ENCODE measurements at places on chromosomes 2 and 18.

DNA sequence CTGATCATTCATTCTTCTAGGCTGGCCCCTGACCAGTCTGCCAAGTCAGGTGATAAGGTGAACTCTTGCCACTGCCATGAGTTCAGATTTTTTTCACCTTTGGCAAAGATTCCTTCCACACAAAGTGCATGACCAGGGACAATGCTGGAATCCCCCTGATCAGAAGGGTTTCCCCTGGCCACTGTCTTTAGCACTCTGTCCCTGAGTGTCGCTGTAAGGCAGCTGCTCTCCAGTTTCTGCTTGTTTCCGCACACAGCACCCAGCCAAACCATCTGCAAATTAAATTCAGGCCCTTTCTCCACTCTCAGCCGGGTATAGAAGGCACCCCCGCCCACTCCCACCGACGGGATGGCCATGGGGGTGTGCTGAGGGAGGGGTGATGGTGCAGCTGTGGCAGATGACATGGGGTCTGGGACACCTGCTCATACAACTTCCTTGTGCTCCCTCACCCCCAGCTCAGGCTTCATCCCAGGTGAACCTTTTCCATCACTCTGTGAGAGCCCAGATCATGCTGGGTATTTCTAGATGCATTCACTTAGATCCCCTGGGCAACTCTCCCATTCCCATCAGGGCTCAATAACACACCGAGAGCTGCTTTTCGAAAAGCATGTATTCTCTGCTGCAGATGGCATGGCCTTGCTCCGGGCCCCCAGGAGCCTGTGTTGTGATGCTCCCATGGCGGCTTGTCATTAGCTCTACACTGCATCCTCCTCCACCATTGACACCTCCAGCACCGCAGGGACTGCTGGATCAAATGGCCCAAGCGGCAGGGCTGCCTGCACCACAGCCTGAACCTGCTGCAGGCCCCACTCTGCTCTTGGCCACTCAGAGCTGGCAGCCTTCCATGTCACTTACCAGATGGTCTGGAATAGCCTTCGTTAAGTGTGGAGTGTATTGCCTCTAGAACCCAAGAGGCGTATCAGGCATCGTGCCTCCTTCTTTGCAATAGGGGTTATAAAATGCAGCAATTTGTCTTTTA, 52.3 kb upstream of the ROCK2 start:
- no peak for DNase-seq

DNA sequence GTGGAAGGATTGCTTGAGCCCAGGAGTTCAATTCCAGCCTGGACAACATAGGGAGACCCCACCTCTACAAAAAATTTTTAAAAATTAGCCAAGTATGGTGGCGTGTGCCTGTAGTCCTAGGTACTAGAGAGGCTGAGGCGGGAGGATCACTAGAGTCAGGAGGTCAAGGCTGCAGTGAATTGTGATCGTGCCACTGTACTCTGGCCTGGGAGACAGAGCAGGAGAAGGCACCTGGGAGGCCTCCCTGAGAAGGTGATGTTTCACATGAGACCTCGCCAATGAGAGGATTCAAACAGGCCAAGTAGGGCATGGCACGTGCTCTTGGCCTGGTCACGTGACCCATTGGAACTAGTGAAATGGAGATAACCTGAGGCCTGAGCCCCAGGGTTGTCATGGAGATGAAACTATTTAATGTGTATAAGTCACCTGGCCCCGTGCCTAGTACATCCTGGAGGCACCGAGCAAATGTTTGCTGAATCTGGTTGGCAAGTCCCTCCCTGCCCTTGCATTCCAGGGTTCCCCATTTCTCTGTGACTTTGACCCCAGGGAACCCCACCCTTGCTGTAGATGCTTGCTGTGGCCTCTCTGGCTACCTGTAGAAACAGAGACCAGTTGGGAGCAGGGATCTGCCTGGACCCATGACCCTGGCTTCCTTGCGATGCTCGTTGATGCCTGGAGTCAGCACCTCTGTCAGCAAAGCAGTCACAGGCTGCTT, 26.1 kb upstream of the ROCK2 start:
- DNase-seq = no peak

- no peak for DNase-seq
Observed at GRCh38 chr2:176729706-176730569, 460.7 kb downstream of the MTX2 start.

DNA sequence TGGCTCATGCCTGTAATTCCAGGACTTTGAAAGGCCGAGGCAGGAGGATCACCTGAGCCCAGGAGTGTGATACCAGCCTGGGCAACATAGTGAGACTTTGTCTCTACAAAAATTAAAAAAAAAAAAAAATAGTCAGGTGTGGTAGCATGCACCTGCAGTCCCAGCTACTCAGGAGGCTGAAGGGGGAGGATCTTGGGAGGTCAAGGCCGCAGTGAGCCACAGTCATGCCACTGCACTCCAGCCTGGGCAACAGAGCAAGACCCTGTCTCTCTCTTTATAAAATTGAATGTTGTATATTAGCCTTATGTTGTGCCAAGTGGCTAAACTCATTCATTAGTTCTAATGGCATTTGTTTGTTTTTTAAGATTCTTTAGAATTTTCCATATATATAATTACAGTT, 207.7 kb upstream of the COPS8 start:
- DNase-seq = no peak

DNA sequence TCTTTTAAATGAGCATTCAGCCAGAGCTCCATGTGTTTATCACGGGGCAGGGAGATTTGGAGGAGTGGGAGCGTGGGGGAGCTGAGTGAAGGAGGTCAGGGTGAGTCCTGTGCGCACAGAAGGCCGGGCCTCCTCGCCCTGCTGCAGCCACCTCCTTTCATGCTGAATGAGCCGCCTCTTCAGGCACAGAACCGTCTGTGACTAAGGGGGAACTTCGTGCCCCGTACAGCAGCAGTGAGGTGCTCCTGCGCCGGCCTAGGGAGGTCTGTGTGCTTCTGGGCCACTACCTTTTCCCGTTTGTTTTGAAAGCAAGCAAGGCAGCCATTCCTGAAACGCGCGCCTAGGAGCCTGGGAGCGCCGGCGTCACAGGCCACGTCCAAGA, 27.1 kb upstream of the ZNF516 start:
- no peak for DNase-seq

GRCh38 chr2:85347599-85347998, 6.7 kb downstream of the RETSAT start:
- DNase-seq = no peak

- no peak for DNase-seq
Observed at GRCh38 chr2:45494275-45494977, 116.6 kb downstream of the SRBD1 start.

DNA sequence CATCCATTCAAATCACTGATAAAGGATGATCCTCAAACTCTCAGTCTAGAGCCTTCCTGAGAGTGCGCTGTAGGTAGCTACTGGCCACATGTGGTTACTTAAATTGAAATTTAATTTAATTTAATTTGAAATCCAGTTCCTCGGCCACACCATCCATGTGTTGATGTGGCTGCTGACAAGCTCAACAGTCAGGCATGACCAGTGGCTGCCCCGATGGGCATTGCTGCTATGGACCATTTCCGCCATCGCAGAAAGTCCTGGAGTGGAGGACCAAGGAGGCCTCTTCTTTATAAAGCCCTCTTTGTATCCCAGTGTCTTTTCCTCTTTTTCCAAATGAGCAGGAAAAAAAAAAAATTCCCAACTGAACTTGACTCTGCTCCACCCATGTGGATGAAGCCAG, 100.6 kb downstream of the HDAC4 start:
- DNase-seq = no peak

GRCh38 chr18:1846640-1847039, 724.7 kb downstream of the METTL4 start:
- DNase-seq = no peak

GRCh38 chr2:100334929-100335328, 12.6 kb upstream of the LONRF2 start:
- DNase-seq = no peak

- no peak for DNase-seq
Observed at GRCh38 chr2:66414896-66415295, 20.0 kb upstream of the MEIS1 start.

- DNase-seq = no peak
Observed at GRCh38 chr2:62054029-62054791, 141.7 kb upstream of the B3GNT2 start.

DNA sequence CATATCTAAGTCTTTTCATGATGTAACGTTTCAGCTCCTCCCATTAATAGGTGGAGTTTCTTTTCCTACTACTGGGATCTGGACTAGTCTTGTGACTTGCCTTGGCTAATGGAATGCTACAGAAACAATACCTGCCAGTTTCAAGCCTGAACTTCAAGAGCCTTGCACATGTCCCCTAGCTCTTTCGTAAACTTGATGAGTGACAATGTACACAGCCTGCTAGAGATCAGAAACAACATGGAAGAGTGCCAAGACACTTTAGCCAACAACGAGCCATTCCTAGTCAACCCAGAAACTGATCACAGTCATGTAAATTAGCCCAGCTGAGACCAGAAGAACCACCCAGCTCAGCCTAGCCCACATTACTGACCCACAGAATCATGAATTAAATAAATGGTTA, 24.8 kb upstream of the STK39 start:
- no peak for DNase-seq

DNA sequence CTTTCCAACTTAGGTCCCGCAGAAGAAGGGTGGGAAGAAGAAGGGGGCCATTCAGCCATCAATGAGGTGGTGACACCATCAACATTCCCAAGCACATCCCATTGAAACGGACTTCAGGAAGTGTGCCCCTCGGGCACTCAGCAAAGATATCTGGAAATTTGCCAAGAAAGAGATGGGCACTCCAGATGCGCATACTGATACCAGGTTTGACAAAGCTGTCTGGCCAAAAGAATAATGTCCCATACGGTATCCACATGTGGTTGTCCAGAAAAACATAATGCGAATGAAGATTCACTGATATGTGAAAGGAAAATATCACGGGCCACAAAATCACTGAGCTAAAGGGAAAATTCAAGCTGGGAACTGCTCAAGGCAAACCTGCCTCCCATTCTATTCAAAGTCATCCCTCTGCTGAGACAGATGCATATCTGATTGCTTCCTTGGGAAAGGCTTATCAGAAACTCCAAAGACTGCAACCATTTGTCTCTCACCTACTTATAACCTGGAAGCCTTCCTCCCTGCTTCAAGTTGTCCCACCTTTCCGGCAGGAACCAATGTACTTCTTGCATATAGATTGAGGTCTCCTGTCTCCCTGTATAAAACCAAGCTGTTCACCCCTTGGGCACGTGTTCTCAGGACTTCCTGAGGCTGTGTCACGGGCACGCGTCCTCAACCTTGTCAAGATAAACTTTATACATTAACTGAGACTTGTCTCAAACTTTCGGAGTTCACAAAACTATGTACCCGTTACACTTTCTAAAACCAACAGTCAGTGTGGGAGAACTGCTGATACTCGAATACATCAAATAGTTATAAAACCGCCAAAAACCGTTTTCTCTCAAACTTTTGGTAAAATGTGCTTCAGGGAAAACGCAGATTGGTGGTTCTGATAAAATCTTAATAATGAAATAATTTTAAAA, 1.3 kb upstream of the PDK1 start:
- peak; percentile 21 for DNase-seq

DNA sequence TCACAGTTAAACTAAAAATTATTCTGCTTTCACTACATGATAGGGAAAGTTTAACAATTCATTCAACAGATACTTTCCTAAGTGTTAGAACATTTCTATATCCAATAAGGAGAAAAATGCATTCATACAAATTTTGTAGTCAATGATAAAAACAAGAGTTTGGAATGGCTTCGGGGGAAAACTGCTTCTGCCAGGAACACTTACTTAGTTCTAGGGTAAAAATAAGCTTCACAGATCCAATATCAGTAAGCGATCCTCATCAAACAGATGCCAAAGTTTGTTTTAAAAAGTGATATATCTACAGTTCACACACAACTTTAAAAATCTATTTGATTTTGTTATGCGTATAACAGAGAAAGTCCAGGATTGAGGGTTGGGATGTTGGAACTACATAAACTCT, 199.7 kb downstream of the LRRTM4 start:
- DNase-seq = no peak

DNA sequence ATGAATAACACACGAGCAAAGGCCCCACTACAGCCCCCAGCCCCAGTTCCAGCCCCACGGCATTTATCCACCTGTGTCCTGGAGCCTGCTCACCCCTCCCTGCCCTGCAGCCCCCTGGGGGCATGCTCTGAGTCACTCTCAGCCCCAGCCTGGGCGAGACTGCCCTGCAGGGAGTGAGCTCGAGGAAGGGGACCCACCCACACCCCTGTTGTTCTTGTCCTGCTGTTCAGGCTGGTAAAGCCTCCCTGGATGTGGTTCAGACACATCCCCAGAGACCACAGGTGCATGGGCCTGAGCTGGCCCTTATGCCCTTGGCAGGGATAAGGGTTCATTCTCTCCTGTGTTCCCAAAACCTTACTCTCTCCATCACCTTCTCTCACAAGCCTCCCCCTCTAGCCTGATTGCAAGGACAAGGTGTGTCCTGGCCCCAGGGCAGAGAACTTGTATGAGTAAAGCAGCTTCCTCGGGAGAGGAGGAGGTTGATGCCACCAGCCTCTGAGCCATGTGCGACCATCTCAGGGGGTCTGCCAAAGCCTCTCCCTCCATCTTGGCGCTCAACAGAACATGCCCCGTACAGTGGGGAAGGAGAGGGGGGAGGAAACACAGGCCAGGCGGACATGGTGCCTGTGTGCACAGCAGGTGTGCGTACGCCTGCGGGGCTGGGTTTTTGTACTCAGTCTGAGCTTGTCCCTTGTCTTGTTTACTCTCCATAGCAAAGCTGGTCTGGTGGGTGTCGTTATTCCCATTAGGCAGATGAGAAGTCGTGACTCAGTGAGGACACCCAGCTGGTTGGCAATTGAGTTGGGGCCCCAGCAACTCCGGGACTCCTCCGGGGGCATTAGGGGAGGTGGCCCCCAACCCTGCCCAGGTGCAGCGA, 64.4 kb downstream of the CIB4 start:
- no peak for DNase-seq

DNA sequence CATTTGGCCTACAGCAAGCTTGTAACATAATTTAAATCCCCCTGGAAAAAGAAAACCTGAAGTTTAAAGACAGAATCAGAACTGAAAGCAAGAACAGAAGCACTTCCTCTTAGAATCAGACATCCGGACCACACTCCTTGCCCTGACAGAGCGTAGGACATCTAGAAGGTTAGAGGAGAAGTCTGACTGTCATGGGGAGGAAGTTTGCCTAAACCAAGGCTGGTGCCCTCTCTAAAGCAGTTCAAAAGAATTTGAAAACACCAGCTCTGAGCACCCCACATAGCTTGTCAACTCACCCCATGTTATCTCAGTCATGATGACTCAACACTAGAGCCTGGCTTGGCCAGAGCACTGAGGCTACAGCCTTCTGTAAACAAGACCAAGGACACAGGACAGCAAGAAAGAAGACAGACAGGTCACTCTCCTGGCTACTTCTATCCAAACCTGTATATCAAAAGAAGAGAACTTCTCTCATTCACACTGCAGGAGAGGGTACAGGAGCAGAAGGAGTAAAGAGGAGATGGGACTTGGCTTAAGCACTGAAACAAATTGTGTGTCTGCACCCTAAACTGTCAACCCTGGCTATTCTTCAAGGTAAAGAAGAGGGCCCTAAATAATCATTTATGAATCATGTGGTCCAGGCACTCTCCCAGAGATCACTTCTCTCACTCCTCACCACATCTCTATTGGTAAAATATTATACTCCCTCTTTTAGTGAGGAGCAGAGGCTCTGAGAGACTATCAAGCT, 198.6 kb downstream of the MEMO1 start:
- peak; percentile 10 for DNase-seq

GRCh38 chr2:109351164-109351756, 222.3 kb downstream of the SH3RF3 start:
- peak; percentile 46 for DNase-seq

- no peak for DNase-seq
Observed at GRCh38 chr2:149006883-149007543, 31.5 kb upstream of the LYPD6B start.

GRCh38 chr2:41836948-41837347, 210.9 kb upstream of the PKDCC start:
- DNase-seq = no peak
